ENCODE measurements at places on chromosomes 7 and 10.

- no peak for DNase-seq
These were observed 31.7 kb downstream of the KCND2 start for GRCh38 chr7:120304674-120305073.

- no peak for DNase-seq
These were observed 9.2 kb downstream of the CPN1 start for GRCh38 chr10:100072514-100072913.

DNA sequence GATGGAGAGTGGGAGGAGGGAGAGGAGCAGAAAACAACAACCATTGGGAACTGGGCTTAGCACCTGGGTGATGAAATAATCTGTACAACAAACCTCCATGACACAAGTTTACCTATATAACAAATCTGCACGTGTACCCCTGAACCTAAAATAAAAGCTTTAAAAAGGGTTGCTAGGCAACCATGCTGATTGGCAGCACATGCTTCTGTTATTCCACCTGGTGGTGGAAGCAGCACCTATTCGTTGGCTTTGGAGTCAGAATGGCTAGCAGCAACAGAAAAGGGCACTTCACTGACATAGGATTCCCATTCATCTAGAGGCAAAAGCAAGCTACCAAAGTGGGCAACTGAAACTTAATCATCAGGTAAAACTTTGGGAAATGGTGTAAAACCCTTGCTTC lies 57.1 kb downstream of the RELN start:
- DNase-seq: no peak

- no peak for DNase-seq
These were observed 255.7 kb upstream of the MKLN1 start for GRCh38 chr7:131071786-131072504.

GRCh38 chr7:136033413-136034031 lies 56.4 kb upstream of the MTPN start:
- no peak for DNase-seq

- peak; percentile 12 for DNase-seq
These were observed 580 bp downstream of the EEPD1 start for GRCh38 chr7:36153571-36154097.

DNA sequence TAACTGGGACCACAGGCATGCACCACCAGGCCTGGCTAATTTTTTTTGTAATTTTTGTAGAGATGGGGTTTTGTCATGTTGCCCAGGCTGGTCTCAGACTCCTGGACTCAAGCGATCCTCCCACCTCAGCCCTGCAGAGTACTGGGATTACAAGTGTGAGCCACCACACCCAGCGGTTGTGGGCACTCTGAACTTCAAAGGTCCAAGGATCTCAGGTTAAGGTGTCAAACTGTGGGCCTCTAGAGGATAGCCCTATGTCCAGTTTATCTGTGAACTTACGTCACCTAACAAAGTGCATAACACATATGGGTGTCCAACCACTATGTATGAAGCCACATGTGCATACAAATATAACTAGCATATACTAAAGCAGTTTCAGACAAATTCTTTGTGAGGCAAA lies 3.2 kb upstream of the IL2RA start:
- DNase-seq: no peak

Measured in LoVo (cell line).